Stimulated activated CD4-positive, alpha-beta T cell treated with anti-CD3 and anti-CD28 coated beads, Interleukin-15, amount 100 ng/mL, for 1 hour (primary cell): ENCODE measurements at places on chromosomes 6 and 20.

DNA sequence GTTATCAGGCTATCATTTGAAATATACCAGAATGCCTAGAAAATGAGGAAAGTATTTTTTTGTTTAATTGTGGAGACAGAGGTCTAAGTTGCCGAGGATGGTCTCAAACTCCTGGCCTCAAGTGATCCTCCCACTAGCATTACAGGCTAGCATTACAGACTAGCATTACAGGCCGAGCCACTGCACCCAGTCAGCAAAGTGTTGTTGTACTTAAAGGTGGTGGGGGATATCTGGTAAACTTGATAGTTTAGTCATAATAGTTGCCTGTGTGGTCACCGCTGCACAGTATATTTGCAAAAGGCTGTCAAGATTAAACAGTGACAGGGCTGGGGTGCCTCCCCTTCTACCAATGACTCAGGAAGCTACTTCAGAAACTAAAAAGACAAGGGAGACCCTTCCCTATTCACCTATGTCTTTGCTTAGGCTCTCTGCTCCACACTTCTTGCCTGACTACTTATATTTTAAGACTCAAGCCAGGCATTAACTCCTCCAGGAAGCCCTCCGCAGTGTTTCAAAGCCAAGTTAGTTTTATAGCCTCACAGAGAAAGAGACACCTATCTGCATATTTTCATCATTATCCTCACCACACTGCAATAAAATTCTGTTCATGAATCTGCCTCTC, 3.1 kb upstream of the AKIRIN2 start:
- no peak for DNase-seq

DNA sequence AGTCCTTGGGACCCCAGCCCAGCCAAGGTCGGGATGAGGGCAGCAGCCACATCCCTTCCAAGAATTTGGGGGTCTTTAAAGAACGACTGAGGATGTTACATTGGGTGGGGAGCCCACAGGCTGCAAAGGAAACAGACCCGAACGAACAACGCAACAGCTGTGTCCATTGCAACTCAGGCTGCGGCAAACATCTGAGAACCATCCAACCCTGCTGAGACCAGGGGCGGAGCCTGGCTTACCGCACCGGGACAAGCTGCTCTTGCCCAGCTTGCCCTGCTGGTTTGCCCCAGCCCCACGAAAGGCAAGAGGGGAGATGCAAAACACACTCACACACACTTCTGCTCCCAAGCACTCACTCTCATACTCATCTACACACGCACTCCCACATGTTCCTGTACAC, 21.5 kb upstream of the TAF4 start:
- DNase-seq, result no peak

DNA sequence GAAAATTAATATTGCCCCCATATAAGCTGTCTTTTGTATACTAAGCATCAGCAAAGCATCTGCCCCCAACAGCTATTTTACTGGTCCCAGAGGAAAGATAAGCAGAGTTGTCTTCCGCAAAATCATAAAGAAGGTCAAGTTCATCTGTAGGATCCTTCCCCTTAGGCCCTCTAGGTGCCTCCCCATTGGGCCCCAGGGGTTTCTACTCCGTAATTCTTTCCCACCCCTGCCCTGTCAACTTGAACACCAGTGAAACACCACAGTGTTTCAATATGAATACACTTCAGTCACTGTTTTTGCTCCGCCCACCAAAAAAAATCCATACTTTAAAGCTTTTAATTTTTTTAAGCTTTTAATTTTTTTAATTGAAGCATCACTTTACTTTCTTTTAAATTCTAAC, 159.2 kb downstream of the ATXN1 start:
- DNase-seq, result no peak

GRCh38 chr6:109701221-109701620, 10.1 kb downstream of the FIG4 start:
- no peak for DNase-seq

DNA sequence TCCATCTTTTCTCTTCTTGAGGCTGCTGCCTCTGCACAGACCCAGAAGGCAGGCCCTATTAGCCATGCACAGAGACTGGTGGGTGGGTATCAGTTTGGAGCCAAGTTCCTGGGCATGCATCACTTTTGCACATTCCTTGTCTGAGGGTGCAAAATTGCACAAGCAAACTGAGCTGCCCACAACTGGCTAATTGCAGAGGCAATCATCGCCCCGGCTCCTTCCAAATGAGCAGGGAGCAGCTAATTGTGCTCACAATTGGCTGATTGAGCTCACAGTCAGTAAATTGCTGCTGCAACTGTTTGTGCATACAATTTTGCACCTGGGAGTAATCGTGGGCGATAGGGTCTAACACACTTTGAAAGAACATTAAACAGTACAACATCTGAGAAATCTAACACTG, 511.4 kb downstream of the DHX35 start:
- no peak for DNase-seq

GRCh38 chr6:12152023-12152970, 137.9 kb upstream of the EDN1 start:
- no peak for DNase-seq

GRCh38 chr6:85561750-85562357, 31.8 kb downstream of the SNX14 start:
- DNase-seq, result no peak

DNA sequence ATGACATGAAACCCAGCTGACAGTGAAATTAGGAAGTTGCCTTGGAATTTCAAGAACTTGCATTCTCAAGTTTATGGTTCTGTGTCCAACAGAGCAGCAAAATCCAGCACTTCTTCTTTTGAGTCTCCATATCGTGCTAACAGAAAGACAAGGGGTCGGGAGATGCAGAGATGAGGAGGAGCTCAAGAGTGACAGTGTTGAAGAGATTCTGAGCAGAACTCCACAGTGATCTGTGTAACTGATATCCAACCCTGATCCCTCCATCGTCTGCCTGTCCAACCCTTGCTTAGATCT, 21.2 kb upstream of the BTN1A1 start:
- no peak for DNase-seq

DNA sequence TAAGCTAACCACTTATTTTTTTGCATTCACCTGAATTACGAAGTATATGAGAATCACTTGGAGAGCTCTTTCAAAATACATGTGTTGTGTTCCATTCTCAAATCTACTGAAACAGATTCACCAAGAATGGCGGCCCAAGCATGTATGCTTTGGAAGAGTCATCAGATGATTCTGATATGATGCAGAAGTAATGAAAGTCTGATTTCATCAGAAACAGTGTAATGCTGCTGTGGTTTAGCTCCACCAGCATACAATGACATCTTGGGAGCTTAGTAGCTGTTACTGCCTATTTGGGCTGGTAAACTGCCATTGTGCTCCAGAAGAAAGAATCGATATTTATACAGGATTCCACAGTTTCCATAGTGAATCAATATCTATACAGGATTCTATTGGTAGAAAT, 52.9 kb downstream of the UBR2 start:
- no peak for DNase-seq

DNA sequence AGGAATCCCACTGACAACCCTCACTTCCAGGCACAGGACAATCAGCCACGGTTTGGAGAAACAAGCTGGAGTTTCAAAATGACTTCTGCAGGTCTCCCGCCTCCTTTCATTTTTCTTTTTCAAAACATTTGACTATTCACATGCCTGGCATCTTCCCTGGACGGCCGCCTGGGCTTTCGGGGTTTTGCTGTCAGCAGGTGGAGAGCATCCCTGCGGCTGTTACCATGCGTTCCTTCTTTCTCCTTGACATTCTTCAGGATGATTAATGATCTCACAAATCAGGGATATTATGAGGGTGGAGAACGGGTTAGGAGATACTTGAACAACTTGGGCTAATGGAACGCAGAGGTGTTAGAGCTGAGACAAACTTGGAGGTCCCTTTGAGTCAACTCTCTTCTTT, 60.9 kb downstream of the RAMACL start:
- DNase-seq, result no peak

GRCh38 chr6:113104951-113105350, 752.2 kb upstream of the MARCKS start:
- DNase-seq, result no peak

DNA sequence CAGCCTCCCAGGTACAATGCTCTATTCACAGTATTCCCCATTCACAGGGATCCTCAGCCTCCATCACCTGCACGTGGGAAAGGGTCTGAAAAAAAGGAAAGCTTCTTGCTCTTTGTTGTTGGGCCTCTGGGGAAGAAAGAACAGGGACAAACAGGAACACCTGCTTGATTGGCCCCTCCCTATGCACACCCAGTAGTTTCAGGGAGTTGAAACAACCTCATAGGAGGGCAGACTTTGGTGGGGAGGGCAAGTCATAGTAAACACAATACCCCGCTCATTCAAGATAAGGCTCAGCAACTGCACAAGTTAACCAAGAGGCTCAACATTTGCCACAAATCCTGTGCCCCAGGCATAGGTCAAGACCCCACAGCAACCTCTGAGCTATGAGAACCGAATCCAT, 1.7 kb downstream of the GHRH start:
- DNase-seq, result no peak

- DNase-seq, result no peak
These were observed 47.5 kb upstream of the ADGRF5 start for GRCh38 chr6:46969206-46969605.

GRCh38 chr6:116827561-116828240, 1.2 kb downstream of the GPRC6A start:
- no peak for DNase-seq

DNA sequence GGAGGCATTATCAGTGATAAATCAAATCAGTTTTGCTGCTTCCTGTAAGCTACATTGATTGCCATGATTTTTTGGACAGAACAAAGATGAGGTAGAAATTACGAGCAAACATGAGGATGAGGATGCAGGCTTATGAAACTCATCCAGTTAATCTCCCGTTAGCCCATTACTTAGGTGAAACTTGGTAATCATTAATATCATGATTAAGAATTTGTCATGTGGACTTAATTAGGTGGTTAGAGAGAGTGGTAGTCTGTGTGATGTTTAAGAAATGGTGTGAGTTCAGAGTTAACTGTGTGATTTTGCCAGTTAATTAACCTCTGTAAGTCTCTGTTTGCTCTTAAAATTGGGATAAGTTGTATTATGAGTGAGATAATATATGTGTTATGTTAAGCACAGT, 62.0 kb downstream of the TSPYL4 start:
- no peak for DNase-seq

GRCh38 chr6:38784506-38785235, 69.6 kb downstream of the DNAH8 start:
- no peak for DNase-seq

DNA sequence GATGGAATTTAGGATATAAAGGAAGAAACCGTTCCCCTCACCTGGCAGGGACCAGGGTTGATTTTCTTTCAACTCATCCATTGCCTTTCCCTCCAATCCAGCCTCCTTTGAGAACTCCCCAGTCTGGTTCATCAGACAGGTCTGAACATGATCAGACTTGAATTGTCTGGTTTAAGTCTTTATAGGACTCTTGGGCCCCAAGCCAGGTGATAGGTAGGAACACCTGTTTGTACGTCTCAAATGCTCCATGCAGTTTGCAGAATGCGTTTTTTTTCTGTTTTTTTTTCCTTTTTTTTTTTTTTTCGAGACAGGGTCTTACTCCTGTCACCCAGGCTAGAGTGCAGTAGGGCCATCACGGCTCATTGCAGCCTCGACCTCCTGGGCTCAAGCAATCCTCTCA, 4.1 kb upstream of the CEP250 start:
- DNase-seq, result no peak

DNA sequence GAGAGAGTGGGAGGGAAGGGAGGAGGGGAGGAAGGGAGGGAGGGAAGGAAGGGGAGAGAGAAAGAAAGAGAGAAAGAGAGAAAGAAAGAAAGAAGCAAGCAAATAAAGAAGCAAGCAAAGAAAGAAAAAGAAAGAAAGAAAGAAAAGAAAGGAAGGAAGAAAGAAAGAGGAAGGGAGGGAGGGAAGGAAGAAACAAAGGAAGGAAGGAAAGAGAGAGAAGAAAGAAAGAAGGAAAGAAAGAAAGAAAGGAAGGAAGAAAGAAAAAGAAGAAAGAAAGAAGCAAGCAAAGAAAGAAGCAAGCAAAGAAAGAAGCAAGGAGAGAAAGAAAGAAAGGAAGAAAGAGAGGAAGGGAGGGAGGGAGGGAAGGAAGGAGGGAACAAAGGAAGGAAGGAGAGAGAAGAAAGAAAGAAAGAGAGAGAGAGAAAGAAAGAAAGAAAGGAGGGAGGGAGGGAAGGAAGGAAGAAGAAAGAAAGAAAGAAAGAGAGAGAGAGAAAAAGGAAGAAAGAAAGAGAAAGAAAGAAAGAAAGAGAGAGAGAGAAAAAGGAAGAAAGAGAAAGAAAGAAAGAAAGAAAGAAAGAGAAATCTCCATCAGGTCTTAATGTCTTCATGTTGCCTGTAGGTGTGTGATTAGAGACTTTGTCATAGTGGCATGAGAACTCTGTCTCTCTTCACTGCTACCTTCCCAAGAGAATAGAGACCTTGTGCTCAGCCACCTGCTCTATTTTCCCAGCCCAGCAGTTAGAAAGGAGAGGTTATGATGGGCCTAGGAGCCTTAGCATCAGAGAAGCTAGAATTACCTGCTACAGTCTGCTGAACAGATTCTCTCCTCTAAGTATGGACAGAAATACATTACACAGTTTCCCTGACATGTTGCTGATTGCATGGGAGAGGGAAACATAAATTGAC, 5.0 kb downstream of the SEMG1 start:
- no peak for DNase-seq

DNA sequence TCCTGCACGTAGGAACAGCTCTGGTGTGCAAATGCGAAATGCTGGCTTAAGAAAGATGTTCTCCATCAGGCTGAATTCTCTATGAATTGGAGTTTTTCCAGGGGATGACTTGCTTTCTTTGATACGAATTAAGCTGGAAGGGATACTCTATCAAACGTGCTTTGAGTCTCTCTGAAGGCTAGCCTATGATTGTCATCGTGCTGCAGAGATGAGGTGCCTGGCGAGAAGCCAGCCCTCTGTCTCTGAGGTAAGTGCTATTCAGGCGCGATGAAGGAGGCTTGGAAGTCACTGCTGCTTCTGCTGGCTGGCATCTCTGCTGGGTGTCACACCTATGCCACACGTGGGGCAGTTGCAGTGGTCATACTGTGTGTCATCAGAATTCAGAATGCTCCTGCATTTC, 223.7 kb downstream of the TAF4 start:
- no peak for DNase-seq

- DNase-seq, result peak; percentile 13
These were observed 16.0 kb downstream of the SLA2 start for GRCh38 chr20:36629719-36630681.

DNA sequence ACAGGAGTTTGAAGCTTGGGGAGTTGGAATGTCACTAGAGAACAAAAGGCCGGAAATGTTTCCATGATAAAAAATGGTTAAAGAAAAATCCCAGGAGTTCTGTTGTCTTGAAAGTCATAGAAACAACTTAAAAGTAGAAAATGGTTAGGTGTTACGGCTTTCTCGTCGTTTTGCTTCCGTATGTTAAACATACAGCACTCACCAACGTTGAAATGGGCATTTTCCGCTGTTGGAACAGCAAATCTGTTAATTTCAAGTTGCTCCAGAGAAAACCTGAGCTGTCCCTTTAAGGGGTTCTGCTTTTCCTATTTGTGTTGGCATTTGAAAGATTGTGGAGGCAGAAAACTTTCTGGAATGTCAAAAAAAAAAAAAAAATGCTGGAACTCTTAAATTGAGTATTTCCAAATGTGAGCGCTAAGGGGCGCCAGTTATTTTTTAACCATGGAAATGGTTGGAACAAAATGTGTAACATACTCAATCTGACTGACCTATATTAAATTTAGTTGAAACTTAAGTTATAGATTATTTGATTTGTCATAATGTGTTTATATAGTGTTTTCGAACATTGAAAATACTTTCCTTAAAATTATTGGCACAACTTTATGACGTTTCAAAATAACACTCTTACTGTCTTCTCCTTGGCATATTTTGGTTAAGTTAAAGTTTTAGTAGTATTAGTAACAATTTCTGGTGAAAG, 2.2 kb downstream of the QKI start:
- DNase-seq, result no peak

- no peak for DNase-seq
These were observed 65.8 kb downstream of the PHACTR2 start for GRCh38 chr6:143743301-143744166.
